ENCODE measurements at places on chromosomes 11 and 22.

GRCh38 chr11:96324912-96325311, 18.1 kb downstream of the MAML2 start:
- no peak for DNase-seq

DNA sequence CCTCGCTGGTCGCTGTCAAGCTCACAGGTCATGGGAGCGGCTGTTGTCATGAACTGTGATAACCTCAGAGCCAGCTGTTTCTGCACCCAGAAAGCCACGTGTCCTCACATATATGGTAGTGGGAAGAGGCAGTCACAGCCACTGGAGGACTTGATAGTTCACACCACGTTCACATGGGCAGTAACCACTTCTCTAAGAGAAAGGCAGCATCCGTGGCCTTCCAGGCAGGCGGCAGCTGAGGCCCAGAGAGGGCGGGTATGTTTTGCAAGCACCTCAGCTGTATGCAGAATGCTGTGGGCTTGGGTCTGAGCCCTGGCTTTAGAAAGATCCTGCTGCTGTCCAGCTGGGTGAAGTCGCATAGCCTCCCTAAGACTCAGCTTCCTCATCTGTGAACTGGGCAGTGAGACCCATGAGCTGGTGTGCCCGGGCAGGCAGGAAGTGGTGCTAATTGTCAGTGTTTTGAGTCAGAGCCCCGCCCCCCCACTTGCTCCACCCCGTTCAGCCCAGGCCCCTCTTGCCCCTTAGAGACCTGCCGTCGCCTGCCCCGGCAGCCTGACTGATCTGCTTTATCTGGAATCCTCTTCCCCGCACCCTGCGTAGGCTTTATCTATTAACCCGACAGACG, 13.3 kb downstream of the TTC38 start:
- DNase-seq, result peak; percentile 68

GRCh38 chr11:115705200-115705599, 201.0 kb upstream of the CADM1 start:
- DNase-seq, result no peak

DNA sequence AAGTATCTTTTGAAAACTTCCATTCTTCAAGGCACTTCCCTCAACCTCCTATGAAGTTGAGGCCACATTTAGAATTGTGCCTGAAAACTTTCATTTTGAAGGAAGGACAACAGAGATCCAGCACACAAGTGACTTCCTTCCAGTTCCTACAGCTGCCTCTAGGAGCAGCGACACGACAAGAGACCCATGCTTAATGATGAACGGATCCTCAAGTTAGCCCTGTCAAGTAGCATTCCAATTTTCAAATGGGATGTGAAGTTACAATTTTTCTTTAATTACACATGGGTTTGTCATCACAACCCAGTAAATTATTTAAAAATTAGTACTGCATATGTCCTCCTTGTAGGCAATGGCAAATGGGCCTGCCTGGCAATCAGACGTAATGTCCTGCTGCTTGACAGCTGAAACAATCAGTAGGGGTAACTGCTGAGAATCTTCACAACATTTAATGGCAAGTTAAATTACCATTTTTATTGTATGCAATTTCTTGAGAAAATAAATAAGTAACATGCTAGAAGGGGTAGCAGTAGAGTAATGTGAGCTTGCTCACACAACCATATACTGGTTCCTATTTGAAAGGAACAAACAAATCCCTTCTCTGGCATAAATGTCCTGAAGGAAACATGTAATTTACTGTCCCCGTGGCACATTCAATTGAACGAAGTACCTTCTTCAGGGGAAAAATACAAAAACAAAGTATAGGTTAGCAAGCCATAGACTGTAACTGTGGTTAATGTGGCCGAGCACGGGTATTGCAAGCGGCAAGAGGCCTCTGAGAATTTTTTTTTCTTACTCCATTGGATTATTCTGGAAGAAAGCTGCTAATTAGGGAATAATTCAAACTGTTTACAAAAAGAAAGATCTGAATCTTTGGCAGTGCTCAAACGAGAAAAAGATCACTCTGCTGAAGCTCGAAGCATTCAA, 288.3 kb downstream of the CADM1 start:
- no peak for DNase-seq

GRCh38 chr11:58503361-58503856, 4.5 kb downstream of the OR5B21 start:
- no peak for DNase-seq
